ENCODE measurements at places on chromosomes 7 and 10.
A peak's percentile ranks its signal among the peaks of the same experiment; 100 is the strongest.

DNA sequence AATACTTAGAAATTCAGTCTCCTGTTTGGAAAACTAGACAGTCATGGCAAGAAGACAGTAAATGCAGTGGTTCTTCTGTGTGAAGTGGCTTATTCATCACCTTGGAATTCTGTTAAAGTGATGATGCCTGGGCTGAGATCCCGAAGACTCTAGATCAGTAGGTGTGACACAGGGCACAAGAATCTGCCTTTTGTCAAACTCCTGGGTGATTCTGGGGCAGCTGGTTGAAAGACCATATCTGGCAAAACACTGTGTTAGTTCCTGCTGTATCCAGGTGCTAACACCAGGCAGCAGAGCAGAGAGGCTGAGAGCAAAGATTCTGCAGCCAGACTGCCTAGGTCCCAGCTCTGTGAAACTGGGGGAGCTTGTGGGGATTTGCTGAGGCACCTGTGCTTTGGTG is 26.5 kb downstream of the MRC1 start:
- no peak for DNase-seq

DNA sequence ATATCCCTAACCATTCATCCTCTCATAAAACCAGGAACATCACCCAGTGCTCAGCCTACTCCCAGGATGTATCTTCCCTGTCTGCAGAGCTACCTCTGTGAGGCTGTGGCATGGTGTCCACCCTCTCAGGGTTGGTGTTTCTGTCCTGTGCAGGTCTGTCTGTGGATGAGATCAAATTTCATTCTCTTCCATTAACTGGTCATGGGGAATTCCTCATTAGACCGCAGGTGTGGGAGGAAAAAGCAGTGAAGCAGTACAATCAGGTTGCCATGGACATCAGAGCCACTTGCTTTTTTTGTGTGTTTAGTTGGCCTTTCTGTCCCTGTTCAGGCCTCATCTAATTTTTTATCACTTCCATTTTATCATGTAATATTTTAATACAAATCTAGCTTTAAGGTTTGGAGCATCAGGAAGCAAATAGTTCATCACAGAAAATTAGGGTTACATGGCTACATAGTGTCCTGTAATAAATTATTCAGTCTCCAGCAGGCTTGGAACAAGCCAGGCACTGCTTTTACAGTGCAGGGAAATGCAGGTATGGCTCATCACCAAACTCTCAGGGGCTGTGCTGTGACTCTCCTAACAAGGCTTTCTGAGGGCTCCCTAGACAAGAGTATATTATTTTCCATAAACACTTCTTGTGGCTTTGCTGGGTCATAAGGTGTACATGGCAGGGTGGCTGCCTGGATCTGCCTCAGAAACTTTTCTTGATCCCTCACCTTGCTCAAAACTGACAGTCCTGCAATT is 594.9 kb upstream of the IGFBP3 start:
- no peak for DNase-seq

- DNase-seq = peak; percentile 87
Observed at GRCh38 chr7:80722616-80723195, 84.3 kb downstream of the CD36 start.

- DNase-seq = no peak
Observed at GRCh38 chr7:23928418-23928775, 218.4 kb downstream of the STK31 start.

GRCh38 chr7:120181499-120181898 is 91.5 kb upstream of the KCND2 start:
- DNase-seq = no peak

- peak; percentile 76 for DNase-seq
Observed at GRCh38 chr7:128448751-128449302, 6.9 kb upstream of the HILPDA start.

- DNase-seq = no peak
Observed at GRCh38 chr7:45219801-45220435, 62.3 kb downstream of the RAMP3 start.

GRCh38 chr7:137760111-137760510 is 86.7 kb downstream of the DGKI start:
- no peak for DNase-seq

GRCh38 chr7:17279061-17279460 is 19.4 kb upstream of the AHR start:
- DNase-seq = no peak

DNA sequence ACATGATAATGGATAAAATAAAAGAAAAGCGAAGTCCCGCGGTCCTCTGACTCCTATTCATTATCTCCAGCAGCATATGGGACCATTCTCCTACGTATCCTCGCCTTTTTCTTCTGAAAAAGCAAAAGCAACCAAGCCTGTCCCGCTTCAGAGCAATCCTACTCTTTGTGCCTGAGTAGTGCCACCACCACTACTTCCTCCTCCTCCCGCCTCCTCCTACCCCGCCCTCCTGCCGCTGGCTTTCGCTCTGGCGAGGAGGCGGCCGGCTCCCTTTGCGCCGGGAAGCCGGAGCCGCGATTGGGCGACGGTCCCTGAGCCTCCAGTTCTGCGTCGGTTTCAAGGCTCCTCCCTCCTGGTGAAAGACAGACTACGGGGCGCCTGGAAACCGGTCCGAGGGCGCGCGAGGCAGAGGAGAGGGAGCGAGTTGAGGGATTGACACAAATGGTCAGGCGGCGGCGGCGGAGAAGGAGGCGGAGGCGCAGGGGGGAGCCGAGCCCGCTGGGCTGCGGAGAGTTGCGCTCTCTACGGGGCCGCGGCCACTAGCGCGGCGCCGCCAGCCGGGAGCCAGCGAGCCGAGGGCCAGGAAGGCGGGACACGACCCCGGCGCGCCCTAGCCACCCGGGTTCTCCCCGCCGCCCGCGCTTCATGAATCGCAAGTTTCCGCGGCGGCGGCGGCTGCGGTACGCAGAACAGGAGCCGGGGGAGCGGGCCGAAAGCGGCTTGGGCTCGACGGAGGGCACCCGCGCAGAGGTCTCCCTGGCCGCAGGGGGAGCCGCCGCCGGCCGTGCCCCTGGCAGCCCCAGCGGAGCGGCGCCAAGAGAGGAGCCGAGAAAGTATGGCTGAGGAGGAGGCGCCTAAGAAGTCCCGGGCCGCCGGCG is at the start of gene FZD1:
Gene FZD1 (plus strand): TSS at position 388 of the 878 bp plus-strand sequence. CDS start 448 bp downstream, at position 836.
- DNase-seq = peak; percentile 97

DNA sequence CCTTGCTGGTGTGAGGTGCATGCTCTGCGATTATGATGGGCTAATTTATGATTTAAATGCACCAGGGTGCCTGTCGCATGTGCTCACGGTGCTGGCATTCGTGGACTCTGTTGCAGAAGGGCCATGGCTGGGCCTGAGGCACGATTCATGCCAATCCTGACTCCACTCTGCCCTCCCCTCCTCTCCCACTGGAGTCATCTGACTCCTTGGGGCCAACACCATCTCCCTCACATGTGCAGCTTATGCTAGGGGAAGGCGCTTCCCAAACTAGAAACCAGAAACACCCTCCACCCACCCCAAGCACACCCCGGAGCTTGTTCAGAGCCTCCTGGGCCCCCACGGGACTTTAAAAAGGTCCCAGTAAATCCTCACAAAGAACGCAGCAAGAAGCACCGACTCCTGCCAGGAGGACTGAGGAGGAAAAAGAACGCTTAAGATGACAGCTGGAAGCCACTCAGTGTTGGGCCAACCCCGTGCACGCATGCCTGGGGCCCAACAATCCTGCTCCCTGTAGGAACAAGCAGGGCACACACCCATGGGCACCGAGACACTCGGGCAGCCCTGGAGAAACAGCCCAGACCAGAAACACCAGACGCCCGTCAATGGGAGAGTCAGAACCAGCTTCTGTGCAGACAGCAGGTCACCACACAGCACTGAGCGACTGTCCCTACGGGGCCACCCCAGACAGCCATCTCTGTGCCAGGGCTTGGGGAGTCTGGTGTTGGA is 14.1 kb downstream of the BRI3 start:
- no peak for DNase-seq

- peak; percentile 25 for DNase-seq
Observed at GRCh38 chr10:128078136-128078969, 47.9 kb downstream of the MKI67 start.
